ENCODE measurements at places on chromosomes 3 and 15. TPM values are rescaled to one million over a fixed set of nuclear protein-coding genes. Genes with fewer than 3 reads are reported as not detected.
A peak's percentile ranks its signal among the peaks of the same experiment; 100 is the strongest.

DNA sequence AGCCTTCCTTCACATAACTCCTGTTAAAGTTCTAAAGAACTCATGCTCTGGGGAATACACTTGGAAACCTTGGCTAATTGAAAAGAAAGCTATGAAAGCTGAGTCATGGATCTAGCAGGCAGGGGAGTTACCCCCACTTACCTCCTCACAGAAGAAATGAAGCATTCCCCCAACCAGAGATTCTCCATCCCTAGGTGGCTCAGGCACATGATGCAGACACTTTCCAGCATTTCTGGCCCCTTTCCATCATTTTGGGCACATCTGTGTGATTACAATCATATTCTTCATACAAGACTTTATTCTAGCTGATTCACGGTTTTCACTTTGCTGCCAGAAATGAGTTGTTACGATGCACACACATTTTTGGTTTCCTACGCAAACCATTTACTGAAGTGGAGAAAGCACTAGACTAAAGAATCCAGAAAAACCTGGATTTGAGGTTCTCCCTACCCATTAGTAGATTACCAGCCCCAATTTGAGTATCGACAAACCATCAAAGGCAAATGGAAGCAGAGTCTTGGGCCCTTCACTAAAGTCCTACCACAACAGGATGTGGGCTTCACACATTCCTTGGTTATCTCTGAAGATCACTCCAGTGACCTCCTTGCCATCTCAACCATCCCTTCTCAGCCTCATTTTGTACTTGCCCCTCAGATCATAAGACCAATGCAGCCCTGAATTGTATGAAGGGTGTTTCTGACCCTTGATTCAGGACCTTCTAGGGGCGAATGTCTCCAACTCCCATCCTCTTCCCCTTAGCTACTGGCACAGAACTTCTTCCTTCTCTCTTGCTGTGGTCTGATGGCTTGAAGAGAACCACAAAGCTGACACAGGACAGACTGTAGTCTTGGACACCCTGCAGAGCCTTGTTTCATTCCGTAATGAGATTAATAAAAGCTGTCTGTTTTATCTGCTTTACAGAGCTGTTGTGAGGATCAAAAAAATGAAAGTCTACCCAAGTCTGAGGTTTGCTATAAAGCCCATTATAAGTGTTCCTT is 42.5 kb upstream of the SNRK start:
- no peak for DNase-seq

The CACNA2D3 gene
- not detected for total RNA-seq

GRCh38 chr15:82995938-82996337 is 9.9 kb downstream of the RAMAC start:
- DNase-seq = no peak

- no peak for DNase-seq
Measured at GRCh38 chr15:71111181-71111565, 4.1 kb upstream of the THSD4 start.

DNA sequence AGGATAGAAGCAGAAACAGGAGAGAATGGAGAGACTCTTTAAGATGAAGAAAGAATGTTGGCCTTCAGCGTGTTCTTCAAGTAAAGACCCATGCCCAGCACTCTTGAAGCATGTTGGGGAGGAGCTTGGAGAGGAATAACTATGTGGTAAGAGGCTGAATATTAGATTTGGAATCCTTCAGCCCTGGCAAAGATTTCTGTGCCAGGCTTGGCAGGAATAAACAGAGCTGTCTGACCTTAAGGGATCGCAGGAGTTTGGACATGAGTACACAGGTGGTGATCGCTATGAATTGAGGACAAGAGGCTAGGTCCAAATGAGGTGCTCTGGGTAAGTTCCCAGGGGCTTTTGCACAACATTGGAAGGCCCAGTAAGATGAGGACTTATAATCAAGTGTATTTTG is 132.6 kb upstream of the TBL1XR1 start:
- no peak for DNase-seq

GRCh38 chr3:123883701-123884202 is 380 bp downstream of the MYLK start:
- no peak for DNase-seq

- DNase-seq = no peak
Measured at GRCh38 chr15:36635681-36636080, 56.3 kb downstream of the CDIN1 start.

DNA sequence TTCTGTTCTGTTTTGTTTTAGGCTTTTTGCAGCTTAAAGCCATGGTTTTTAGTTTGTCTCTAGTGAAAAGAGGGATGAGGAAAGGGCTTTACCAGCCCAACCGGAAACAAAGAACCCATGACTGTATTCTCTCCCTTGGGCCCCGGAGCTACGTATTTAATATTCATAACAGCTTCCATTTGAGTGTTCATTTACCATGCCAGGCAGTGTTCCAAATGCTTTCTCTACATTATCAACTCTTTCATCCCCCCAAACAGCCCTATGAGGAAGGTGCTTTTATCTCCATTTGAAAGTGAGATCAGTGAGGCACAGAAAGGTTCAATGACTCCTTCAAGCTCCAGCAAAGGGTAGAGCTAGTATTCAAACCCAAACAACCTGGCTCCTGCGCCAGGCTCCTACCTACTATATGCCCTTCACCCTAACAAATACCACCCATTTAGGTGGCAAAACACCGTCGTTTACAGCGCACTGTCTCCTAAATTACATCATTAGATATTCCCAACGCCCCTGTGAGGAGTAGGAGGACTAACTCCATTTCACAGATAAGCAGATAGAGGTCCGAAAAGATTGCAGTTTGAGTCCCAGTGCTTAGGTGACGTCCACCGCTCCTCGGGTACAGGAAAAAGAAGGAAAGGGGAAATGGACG is 27.9 kb downstream of the GTPBP8 start:
- no peak for DNase-seq

The RPP14 gene
- 14.4 TPM for total RNA-seq

The AHSG gene
- not detected for total RNA-seq

GRCh38 chr3:98730338-98730737 is 32.8 kb upstream of the ST3GAL6 start:
- no peak for DNase-seq

The MYL3 gene
- total RNA-seq = not detected

DNA sequence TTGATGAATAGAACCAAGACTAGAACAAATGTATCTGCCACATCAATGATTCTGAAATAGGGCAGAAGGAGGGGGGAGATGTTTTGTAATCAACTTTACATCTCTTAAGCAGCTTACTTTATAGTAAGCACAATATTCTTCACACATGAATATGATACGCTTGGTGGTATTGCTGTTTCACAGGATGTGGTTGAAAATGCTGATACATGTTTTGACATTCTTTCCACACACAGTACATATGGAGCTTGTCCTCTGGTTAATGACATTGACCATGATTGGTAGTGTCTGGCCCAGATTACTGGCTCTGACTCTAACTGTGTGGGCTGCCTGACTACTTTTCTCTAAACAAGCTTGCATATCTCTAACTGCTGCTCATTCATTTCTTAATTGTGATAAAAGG is 168.9 kb downstream of the KLHL25 start:
- no peak for DNase-seq

The GOLGA6L7 gene
- not detected for total RNA-seq

GRCh38 chr15:99619712-99620111 is 53.9 kb downstream of the MEF2A start:
- no peak for DNase-seq

DNA sequence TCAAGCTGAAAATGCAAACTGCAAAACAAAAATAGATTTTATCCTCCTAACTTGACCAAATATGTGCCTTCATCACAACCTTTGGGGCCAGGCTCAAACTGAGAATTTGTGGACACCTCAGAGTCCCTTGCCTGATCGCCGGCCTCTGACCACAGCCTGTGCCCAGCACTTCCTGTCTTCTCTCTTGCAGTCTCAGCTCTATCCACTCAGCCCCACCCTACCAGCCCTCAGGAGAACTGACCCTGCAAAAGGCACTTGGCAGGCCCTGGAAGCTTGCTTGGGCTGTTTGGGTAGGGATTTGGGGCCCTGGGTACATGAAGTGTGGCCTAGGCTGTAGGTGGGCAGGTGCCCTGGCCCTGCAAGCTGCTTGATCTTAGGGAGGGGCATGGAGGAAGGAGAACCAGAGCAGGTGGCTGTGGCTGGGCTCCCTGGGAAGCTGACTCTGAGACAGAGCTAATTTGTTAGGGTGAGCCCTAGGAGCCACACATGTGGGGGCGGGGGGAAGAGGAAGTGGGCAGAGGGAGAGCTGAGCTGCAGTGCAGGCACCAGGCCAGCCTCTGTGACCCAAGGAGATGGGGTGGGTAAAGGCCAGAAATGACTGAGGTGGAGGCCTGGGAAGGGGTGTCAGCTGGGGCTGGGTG is 8.6 kb downstream of the CLEC3B start:
- DNase-seq = peak; percentile 62

The SIDT1 gene
- total RNA-seq = 50.6 TPM

The TRIM42 gene
- total RNA-seq = not detected

The FMN1 gene
- total RNA-seq = 0.08 TPM

The ANKRD63 gene
- not detected for total RNA-seq

The HEMK1 gene
- total RNA-seq = 97.4 TPM

The LRRC3B gene
- total RNA-seq = not detected

DNA sequence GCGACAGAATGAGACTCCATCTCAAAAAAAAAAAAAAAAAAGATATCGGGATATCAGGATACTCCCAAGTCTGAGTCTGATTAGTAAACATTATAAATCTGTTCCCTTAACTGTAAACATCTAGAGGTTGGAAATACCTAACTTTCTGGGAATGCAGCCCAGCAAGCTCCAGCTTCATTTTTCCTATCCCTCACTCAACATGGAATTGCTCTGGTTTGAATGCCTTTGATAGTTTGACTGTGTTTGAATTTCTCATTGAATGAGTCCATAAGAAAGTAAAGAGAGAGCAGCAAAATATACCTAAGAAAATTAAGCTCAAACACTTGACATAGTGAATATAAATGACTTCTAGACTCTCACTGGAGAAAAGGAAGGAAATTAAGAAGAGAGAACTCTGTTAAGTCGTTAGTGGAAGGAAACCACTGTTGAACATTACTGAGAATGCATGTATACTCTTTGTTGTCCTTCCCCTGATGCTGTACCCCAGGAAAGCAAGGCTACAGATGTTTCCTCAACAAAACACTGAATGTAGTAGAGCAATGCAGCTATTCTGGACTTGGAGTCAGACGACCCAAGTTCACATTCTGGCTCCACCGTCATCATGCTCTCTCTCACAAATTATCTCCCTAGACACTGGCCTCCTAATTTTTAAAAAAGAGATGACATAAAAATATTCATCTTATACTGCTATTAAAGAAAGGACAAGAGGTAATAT is 62.4 kb downstream of the CD200 start:
- DNase-seq = no peak

- DNase-seq = no peak
Measured at GRCh38 chr3:168165390-168166269, 69.9 kb upstream of the GOLIM4 start.

The IMPG2 gene
- 0.42 TPM for total RNA-seq

GRCh38 chr3:29370021-29370420 is 89.2 kb downstream of the RBMS3 start:
- DNase-seq = no peak

The RBSN gene
- 21.3 TPM for total RNA-seq

DNA sequence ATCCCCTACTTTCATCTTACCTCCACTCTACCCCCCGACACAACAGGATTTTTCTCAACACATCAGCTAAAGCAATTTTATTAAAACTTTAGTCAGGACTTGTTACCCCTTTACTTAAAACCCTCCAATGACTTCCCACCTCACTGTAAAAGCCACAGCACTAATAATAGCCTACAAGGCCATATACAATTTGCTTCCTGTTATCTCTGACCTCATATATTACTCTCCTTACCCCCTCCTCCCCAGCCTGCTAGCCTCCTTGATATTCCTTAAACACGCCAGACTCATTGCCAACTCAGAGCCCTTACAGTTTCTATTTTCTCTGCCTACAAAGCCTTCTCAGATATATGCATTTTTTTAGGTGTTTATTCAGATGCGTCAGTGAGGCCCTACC is 54.4 kb downstream of the DCUN1D1 start:
- no peak for DNase-seq

DNA sequence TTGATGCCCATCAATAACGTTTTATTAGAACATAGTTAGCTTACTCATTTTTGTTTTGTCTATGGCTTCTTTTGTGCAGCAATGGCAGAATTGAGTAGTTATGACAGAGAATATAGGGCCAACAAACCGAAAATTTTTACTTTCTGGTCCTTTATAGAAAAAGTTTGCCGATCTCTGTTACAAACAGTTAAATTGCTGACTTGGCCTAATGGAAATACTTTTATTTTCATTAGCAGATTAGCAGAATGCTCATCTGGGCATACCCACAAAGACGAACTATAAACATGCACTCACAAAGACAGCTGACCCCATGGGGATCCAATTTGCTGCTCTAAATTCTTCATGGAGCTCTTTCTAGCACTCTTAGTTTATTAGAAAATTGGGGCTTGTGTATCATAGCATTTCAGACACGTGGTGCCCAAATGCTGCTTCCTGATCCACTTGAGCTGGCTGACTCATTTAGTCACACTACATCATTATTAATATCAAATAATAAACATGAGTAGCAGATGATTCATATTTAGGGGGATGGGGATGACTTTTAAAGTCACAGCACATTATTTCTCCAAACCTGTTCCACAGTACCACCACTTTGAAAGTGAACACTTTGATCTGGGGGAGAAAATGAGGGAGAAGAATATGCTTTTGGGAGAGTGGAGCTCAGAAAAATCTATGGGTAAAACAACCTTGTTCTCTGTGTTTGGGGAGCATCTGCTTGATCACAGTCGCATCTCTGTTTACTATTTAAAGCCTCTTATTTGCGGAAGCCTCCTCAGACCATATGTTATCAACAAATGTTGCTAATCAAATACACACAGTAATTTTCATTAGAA is 228.1 kb upstream of the FEZF2 start:
- no peak for DNase-seq

The C3orf20 gene
- 0.25 TPM for total RNA-seq

- DNase-seq = peak; percentile 59
Measured at GRCh38 chr15:55168350-55168974, 28.3 kb downstream of the RSL24D1 start.

DNA sequence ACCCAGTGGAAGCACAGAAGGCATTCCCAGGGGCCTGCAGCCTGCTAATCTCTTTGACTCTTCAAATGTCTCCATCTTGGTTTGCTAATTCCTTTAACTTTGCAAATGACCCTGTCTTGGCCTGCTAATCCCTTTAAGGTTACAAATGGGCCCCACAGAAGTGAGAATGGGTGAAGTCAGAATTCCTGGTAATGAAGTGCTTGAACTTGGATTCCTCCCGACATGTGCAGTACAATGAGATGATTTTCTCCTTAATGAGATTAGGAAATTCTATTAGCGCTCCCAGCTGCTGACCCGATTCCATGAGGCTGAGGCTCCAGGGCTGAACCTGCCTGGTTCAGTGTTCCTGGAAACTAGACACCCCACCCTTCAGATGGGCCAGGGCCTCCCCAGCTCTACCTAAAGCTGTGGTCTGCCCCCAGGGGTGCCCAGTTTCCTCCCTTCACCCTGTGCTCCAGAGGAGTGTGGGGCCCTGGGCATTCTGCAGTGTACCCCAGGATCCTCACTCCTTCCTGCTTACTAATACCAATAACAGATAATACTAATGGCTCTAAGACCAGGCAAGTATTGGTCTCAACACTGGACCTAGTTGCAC is 47.4 kb downstream of the SCN5A start:
- no peak for DNase-seq

The GATA2 gene
- total RNA-seq = not detected
